Putamen (tissue), 1 donor: ENCODE measurements at places on chromosomes 1 and 21.

GRCh38 chr1:185694081-185694480, 40.1 kb upstream of the HMCN1 start:
- no peak for DNase-seq

DNA sequence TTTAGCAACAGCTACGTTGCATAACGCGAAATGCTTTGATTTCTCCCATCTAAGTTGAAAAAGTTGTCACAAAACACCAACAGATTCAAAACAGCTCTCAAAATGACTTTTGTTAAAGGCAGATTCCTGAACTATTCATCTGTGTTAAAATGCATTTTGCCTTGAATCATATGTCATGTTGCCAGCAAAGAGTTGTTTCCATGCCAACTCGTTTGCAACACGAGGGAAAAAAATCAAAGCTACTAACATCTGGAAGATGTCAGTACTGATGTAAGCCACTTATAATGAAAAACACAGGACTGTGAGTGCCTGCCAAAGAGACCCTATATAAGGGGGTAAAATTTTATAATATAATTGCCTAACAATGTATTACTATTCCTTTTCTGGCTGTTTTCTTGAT, 182.7 kb upstream of the PTBP2 start:
- DNase-seq = no peak

GRCh38 chr1:91600431-91601337, 100.0 kb downstream of the CDC7 start:
- no peak for DNase-seq

DNA sequence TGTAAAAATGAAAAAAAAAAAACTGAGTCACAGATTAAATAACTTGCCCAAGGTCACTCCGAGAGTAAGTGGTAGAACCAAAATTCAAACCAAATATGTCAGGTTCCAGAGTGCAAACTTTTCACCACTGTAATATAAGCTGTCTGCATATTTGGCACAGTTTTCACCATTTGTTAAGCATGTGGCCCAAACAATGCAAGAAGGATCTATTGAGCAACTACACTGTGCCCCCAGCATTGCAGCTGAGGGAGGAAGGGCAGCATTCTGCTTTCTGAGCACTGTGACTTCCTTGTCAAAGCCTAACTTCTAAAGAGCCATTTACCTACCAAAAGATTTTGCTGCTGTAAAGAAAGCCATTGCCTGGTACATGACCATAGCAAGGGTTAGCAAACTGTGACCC, 133.4 kb downstream of the SYT2 start:
- DNase-seq = no peak

DNA sequence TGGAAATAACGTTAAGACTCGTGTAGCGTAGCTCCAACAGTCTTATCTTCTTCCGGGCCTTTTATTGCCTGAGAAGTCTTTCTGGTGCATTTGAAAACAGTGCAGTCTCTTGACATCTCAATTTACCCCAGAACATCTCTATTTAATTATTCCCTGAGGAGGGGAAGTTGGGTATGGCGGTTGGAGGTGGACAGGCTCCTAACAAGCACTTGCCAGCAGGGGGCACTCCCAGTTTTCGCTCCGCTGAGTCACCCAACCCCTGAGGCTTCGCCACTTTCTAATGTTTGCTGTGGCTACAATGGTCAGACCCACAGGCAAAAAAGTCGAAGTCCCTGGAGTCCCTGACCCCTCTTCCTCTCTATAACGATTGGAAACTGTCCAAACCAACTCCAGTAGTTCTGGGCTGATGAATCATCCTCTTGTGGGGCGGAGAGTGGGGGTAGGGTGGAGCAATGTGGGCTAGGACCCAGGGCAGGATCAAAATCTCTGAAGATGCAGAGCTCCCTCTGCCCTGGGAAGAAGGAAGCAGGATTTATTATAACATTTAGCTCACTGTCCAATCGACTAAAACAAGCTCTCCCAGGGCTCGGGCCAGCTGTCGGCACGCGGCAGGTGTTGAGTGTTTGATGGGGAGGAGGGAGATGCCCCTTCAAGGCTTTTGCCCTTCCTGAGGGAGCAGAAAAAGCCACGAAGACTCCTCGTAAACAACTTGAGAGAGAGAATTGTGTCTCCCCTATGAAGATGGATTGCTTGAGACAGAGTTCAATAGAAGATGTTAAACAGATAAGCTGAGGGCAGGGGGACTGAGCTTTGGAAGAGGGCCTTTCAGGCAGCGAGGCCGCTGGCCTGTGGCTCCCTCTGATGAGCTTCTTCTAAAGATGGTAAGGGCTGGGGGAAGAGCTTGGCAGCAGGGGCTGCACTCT, 85.7 kb downstream of the BRINP2 start:
- DNase-seq = peak; percentile 74

GRCh38 chr1:58363585-58363984, 182.9 kb downstream of the OMA1 start:
- no peak for DNase-seq
